Karpas-422 (cell line): ENCODE measurements at places on chromosomes 7 and 10.

DNA sequence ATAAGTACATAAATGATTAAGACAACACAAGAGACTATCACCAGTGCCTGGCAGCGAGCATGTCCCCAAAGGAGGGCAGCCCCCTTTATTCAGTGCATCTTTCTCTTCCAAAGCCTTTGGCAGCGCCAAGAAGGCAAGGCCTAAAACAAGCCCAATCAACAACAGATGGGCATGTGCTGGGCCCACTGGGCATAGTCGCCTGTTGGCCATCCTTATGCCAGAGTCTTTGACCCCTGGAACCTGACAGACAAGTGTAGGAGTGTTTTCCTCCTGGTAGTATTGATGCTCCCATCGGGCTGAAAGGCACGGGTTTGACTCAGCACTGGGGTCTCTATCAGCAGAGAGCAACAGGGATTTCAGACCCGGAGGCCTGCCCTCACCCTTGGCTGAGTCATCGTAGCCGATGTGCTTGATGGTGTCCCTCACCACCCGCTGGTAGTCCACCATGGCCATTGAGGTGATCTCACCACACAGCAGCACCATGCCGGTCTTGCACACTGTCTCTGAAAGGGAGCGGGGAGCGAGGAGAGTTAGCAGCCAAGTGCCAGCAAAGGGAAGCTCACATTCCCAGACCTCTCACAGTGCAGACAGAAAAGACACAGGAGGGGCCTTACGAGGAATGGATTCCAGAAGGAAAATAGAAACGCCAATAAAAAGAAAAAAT lies 5.8 kb downstream of the MAT1A start:
- H3K36me3 ChIP-seq = no peaks in the 10 kb centered on the region
- no peak for DNase-seq
- H3K27ac ChIP-seq = no peak overlapping the region
- no peak overlapping the region for H3K4me3 ChIP-seq
- H3K4me1 ChIP-seq = peaks cover 37% of the 10 kb centered on the region

GRCh38 chr7:151053096-151053495 lies 4.6 kb downstream of the CDK5 start:
- no peak for DNase-seq
- no peak overlapping the region for H3K4me3 ChIP-seq
- peaks cover 9% of the 10 kb centered on the region for H3K4me1 ChIP-seq
- H3K27ac ChIP-seq = no peak overlapping the region
- no peaks in the 10 kb centered on the region for H3K36me3 ChIP-seq

DNA sequence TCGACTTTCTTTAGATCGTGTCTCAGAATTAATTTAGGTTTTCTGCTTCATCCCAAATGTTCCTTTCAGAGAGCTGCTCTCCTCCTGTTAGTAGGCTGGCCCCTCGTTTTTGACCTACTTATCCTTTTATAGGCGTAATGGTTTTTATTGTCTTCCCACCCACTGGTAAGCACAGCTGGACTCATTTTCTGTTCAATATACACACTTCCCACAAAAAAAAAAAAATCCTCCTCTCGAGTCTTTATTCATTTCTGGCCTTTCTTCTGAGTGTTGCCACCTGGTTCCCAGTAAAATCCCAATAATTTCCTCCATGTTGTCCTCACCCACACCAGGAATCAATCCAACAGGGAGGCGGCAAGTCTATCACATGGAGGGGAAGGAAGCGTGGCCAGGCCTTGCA lies 970.2 kb upstream of the CELF2 start:
- peaks cover 27% of the 10 kb centered on the region; the same call in 1 of the 2 replicates for H3K36me3 ChIP-seq
- peak overlapping the region; percentile 13; the same call in 1 of the 2 replicates for H3K4me3 ChIP-seq

GRCh38 chr10:124342136-124342820 lies 76.4 kb downstream of the OAT start:
- H3K36me3 ChIP-seq = no peaks in the 10 kb centered on the region
- peaks cover 9% of the 10 kb centered on the region for H3K4me1 ChIP-seq
- no peak overlapping the region for H3K4me3 ChIP-seq
- DNase-seq = no peak
- H3K27ac ChIP-seq = no peak overlapping the region

GRCh38 chr10:34384372-34384771 lies 430.7 kb downstream of the PARD3 start:
- H3K36me3 ChIP-seq = no peaks in the 10 kb centered on the region
- no peaks in the 10 kb centered on the region for H3K4me1 ChIP-seq

- H3K36me3 ChIP-seq = no peaks in the 10 kb centered on the region
- peaks cover 77% of the 10 kb centered on the region for H3K4me1 ChIP-seq
- no peaks in the 10 kb centered on the region for H3K27me3 ChIP-seq
- no peak overlapping the region for H3K4me3 ChIP-seq
- DNase-seq = no peak
- peak overlapping the region; percentile 79 for H3K27ac ChIP-seq
Observed at GRCh38 chr10:92146781-92147180, 144.1 kb downstream of the CPEB3 start.

- no peak for DNase-seq
- no peaks in the 10 kb centered on the region for H3K4me1 ChIP-seq
- H3K4me3 ChIP-seq = no peak overlapping the region
- no peak overlapping the region for H3K27ac ChIP-seq
Observed at GRCh38 chr7:31663072-31663471, 23.9 kb upstream of the PPP1R17 start.

GRCh38 chr10:78763651-78764395 lies 304.9 kb upstream of the ZMIZ1 start:
- no peaks in the 10 kb centered on the region for H3K36me3 ChIP-seq
- H3K4me3 ChIP-seq = no peak overlapping the region
- H3K4me1 ChIP-seq = peaks cover 6% of the 10 kb centered on the region; the same call in 1 of the 2 replicates
- no peak for DNase-seq
- 0 out of 2 replicates have a peak, but pooled peaks cover 4% of the 10 kb centered on the region for H3K27me3 ChIP-seq

GRCh38 chr7:48426966-48427555 lies 255.8 kb downstream of the ABCA13 start:
- H3K27ac ChIP-seq = no peak overlapping the region
- no peaks in the 10 kb centered on the region for H3K36me3 ChIP-seq
- no peaks in the 10 kb centered on the region for H3K27me3 ChIP-seq
- peaks cover 31% of the 10 kb centered on the region for H3K4me1 ChIP-seq
- peak overlapping the region; percentile 5; the same call in 1 of the 2 replicates for H3K4me3 ChIP-seq

DNA sequence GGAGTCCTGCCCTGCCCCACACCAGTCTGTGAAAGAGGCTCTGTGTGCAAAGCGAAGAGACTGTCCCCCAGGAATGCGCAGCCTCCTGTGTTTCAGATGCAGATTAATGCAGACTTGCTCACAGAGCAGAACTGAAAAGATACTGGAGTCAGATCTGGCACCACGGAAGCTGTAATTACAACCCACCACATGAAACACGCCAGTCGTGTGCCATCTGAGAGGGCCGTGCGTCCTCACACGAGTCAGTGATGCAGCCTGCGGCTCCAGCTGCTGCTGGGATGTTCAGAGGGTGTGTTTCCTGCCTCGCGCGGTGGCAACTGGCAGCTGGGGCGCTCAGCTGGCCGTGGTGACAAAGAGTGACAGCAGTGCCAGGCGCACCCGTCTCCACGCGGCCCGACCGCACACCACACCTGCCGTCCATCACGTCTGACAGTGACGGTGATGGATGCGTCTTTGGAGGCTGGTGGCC lies 50.0 kb downstream of the NKX6-2 start:
- DNase-seq = no peak
- H3K4me3 ChIP-seq = no peak overlapping the region

GRCh38 chr10:119253433-119254174 lies 46.2 kb downstream of the GRK5 start:
- H3K27me3 ChIP-seq = no peaks in the 10 kb centered on the region
- no peak overlapping the region for H3K27ac ChIP-seq
- no peaks in the 10 kb centered on the region for H3K4me1 ChIP-seq
- DNase-seq = no peak

DNA sequence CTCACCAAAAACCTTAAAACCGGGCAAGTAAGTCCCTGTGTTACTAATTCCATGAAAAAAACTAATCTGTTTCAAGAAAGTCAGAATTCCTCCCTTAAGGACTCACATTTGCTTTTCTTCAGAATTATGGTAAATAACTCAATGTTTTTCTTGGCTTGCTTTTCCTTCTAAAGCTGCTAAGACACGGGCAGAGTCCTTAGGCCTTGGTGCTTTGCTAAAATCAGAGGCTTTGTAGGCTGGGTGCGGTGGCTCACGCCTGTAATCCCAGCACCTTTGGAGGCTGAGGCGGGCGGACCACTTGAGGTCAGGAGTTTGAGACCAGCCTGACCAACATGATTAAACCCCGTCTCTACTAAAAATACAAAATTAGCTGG lies 32.0 kb downstream of the GNA12 start:
- H3K4me1 ChIP-seq = no peaks in the 10 kb centered on the region
- no peaks in the 10 kb centered on the region for H3K27me3 ChIP-seq
- no peak overlapping the region for H3K4me3 ChIP-seq
- no peak for DNase-seq
- H3K36me3 ChIP-seq = no peaks in the 10 kb centered on the region

DNA sequence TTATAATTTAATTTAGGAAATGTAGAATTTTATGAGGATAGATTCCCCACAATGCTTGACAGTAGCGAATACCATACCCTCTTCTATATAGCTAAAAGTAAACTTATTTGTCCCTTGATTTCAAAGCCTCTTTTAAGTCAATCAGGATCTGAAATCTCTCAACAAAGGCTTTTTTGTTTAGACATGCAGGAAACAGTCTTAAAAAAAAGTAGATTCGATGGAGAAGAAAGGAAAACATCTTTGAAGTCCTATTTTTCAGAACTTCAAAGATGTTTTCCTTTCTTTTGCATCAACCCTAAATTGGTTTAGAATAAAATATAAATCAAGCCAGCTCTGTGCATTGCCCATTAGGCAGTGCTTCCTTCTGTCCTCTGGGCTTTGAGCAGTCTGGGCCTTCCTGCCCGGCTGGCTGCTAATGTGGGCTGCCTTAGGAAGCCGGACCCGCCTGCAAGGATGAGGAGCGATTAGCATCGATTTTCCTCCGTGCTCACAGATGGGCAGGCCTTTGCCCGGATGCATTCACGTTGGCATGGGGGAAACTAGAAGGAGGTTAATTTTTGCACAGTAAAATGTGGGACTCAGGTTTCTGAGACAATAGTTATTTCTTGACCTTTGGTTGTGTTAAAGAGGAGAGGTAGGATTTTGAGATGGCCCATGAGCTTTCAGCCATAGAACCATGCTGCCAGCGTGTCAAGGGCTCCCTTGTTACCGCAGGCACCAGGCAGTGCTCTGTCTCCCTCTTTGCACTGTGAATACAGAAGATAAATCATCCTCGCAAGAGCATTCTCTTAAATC lies 15.5 kb downstream of the MSRB2 start:
- no peak overlapping the region for H3K27ac ChIP-seq
- peaks cover 4% of the 10 kb centered on the region; the same call in 1 of the 2 replicates for H3K4me1 ChIP-seq
- H3K36me3 ChIP-seq = no peaks in the 10 kb centered on the region
- H3K4me3 ChIP-seq = no peak overlapping the region
- no peak for DNase-seq

DNA sequence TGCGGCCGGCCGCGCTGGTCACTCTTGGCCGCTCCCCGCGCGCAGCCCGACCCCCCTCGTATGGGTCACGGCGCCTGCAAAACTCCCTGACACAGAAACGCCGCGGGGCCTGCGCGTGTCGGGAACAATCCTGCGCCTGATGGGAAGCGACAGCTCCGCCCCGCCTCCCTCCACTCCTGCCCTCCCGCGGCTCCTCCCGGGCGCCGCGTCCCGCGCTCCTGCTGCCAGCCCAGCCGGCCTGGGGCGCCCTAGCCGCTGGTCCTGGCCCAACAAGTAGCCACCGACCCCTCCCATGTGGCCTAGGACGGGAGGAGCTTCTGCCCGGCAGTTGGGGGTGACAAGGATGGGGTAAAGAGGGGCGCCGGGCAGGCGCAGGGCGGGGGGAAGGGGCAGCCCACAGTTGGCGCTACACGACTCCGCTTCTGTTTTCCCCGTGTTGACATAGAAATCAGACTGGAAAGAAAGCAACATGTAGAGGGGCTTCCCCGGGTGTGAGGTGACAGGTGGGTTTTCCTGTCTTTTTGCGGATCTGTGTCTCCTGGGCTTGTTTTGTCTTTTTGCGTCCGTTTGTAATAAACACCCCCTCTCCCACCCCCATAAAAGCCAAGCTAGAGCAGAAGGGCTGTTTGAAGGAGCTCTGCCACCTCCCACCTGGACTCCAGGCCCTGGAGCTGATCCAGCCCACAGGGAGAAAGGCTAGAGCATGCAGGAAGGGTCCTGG lies 35.1 kb upstream of the PAX2 start:
- no peaks in the 10 kb centered on the region for H3K36me3 ChIP-seq
- no peak overlapping the region for H3K4me3 ChIP-seq
- no peaks in the 10 kb centered on the region for H3K4me1 ChIP-seq
- H3K27ac ChIP-seq = no peak overlapping the region
- no peak for DNase-seq
- no peaks in the 10 kb centered on the region for H3K27me3 ChIP-seq

DNA sequence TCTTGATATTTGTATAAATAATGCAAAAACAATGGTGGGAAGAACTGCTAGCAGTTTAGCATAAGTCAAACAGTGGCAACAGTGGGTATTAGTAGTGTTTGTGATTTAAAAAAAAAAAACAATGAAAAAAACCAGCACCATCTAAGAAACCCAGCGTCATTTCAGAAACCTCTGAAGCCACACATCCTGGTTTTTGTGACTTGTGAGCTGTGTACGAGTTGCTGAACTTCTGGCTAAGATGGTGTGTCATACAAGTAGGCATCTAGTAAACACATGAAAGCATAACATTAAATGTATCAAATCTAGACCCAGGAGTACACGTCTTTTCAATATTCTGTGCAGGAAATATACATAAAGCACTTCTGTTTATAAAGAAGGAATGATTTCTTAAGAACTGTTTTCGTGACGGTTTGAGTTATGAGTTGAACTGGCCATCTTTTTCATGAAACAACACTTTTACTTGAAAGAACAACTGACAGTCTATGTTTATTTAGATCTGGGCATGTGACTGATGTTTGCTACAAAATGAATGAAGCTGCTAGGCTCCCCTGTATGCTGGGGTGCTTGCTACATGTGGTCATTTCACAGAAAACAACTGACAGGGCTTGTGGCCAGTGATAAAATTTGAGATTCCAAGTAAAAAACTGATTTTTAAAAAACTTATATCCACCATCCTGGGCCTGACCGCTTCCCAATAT lies 143.5 kb downstream of the PIP4K2A start:
- DNase-seq = no peak
- no peak overlapping the region for H3K27ac ChIP-seq
- H3K27me3 ChIP-seq = no peaks in the 10 kb centered on the region
- no peaks in the 10 kb centered on the region for H3K4me1 ChIP-seq
- no peaks in the 10 kb centered on the region for H3K36me3 ChIP-seq

- no peak overlapping the region for H3K4me3 ChIP-seq
- H3K4me1 ChIP-seq = no peaks in the 10 kb centered on the region
- no peaks in the 10 kb centered on the region for H3K27me3 ChIP-seq
- no peak for DNase-seq
Observed at GRCh38 chr10:66917104-66917503, 8.7 kb upstream of the LRRTM3 start.

DNA sequence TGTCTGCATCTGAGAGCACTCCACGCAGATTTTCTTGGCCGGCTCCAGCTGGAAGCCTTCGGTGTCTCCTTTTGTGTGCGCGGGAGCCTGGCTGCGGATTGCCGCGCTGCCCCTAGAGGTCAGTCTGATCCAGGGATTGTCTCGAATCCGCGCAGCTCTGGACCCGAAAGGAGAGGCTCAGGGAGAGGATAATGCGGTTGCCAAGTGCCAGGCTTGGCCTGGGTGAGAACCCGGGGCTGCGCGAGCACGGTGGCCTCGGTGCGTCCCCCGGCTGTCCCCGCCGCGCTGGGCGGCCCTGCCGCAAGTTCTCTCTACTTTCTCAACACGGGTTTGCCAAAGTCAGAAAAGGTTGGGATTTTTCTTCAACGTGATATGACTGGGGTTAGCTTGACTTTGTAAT lies 140.9 kb downstream of the ADCYAP1R1 start:
- H3K27me3 ChIP-seq = no peaks in the 10 kb centered on the region
- no peaks in the 10 kb centered on the region for H3K36me3 ChIP-seq
- no peak for DNase-seq
- no peak overlapping the region for H3K4me3 ChIP-seq

- no peak for DNase-seq
- no peaks in the 10 kb centered on the region for H3K27me3 ChIP-seq
- H3K27ac ChIP-seq = no peak overlapping the region
Observed at GRCh38 chr10:92829042-92829785, 19.1 kb upstream of the EXOC6 start.
